ENCODE measurements at places on chromosomes 11 and 22.

GRCh38 chr11:112150517-112150916 lies 13.4 kb downstream of the IL18 start:
- no peak for DNase-seq

GRCh38 chr11:67372993-67373647 lies at the start of gene CLCF1:
Gene CLCF1 (minus strand): TSS chr11:67373598. CDS start chr11:67373539, 59 bp downstream.
- DNase-seq = peak; percentile 70

DNA sequence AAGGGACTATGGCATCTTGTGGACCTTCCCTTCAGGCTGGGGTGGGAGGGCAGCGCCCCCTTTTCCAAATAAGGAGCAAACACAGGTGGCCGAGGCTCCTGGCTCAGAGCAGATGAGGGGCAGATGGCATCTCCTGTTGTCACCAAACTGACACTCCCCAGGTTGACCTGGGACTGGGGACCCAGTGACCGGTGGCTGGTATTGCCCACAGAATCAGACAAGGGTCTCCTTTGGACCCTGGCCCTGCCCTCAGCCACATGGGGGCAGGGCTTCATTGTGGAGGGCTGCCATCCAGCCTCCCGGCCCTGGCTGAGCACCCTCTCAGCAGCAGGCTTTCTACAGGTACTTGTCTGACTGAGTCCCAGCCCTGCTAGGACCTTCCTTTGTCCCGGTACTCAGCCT lies 842 bp upstream of the SIGIRR start:
- no peak for DNase-seq

- no peak for DNase-seq
Observed at GRCh38 chr11:34773826-34774225, 142.4 kb downstream of the APIP start.

DNA sequence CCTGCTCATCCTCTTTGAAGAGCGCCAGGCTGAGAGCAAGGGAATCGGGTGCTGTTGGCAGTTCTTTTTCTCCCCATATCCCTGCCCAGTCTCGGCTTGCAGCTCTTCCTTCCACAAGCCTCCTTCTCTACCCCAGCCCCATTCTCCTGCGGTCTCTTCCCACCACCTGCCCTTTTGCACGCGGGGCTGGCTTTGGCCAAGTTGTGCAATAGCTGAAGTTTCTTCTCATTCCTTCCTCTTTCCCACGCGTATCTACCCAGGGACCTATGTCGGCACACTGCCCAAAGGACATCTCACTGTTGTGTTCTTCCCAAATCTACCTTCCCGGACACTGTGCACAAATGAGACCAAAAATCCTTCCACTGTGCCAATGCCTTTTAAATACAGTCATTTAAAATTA lies 22.3 kb upstream of the HTR3A start:
- DNase-seq = no peak

GRCh38 chr11:12215181-12215593 lies 104.8 kb downstream of the MICAL2 start:
- DNase-seq = no peak

DNA sequence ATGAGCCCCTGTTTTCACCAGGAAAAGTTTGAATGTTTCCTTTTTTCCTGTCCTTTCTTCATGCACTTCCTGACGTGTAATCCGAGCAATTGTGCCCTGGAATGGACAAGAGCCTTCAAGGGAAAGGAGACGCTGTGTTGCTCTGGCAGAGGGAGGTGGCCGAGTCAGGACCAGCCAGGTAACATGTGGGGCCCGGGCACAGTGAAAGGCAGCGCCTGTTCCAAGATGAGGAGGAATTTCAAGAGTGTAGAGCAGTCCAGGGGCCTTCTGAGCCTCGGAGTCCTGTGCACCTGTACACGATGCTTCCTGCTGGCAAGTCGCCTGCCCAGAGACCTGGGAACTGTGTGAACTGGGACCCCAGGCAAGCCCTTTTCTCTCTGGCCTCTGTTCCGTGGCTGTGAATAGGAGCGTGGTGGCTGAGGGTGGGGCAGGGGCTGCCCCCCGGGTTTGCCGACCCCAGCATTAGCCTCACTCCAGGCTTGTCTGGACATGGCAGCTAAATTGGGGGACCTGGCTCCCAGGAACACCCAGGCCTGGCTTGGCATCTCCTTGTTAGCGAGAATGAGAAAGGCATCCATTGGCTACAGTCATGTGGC lies 92.0 kb downstream of the MYEOV start:
- DNase-seq = no peak

DNA sequence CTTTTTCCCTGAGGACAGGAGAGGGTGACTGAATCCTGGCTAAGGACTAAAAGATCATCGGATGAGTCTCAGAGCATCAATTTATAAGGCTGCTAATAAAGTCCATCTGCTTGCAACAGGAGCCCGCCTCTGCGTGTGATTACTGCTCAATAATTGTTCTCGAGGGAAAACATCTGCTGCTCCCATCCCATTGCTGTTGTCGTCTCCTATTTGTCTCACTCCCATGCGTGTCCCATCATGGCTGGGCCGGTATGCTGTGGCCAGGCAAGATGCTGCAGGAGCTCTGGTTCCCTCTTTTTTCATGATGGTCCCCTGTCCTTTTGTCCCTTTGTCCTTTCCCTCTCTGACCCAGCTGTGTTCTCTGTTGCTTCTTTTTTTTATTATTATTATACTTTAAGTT lies 121.2 kb downstream of the SPATA19 start:
- DNase-seq = no peak

DNA sequence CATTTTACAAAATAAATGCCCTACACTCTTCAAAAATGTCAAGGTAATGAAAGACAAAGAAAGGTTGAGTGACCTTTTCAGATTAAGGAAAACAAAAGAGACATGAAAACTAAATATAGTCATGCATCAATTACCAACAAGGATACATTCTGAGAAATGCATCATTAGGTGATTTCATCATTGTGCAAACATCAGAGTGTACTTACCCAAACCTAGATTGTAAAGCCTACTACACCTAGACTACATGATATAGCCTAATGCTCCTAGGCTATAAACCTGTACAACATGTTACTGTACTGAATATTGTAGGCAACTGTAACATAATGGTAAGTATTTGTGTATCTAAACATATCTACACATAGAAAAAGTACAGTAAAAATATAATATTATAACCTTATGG lies 26.7 kb downstream of the INTS4 start:
- no peak for DNase-seq
